ENCODE measurements at places on chromosomes 12 and 14. TPM values are rescaled to one million over a fixed set of nuclear protein-coding genes. Genes with fewer than 3 reads are reported as not detected.

OTUB2 gene
- total RNA-seq: 0.12 TPM

TRHDE gene
- total RNA-seq: 0.60 TPM

CHMP4A gene
- 18.2 TPM for total RNA-seq

SMCO2 gene
- total RNA-seq: not detected

AVPR1A gene
- total RNA-seq: 1.6 TPM

SYNDIG1L gene
- total RNA-seq: not detected

LMBR1L gene
- total RNA-seq: 18.8 TPM

ZFP36L1 gene
- 117 TPM for total RNA-seq

STON2 gene
- 37.4 TPM for total RNA-seq

KRT71 gene
- not detected for total RNA-seq

IGF1 gene
- 23.9 TPM for total RNA-seq

TEX22 gene
- total RNA-seq: not detected

GALNT6 gene
- 0.36 TPM for total RNA-seq

FGD6 gene
- 7.1 TPM for total RNA-seq

PRB2 gene
- total RNA-seq: not detected

VWF gene
- total RNA-seq: 99.3 TPM

GPRC5D gene
- total RNA-seq: not detected

WNT5B gene
- total RNA-seq: 4.8 TPM

MIP gene
- not detected for total RNA-seq

HOXC10 gene
- 62.0 TPM for total RNA-seq

DLK1 gene
- total RNA-seq: 12.1 TPM

HIF1A gene
- 31.6 TPM for total RNA-seq

CD163 gene
- total RNA-seq: 30.2 TPM

DYNLL1 gene
- total RNA-seq: 55.5 TPM

SERPINA12 gene
- not detected for total RNA-seq

EGLN3 gene
- total RNA-seq: 14.1 TPM

TDRD9 gene
- total RNA-seq: 0.71 TPM

PIANP gene
- 0.15 TPM for total RNA-seq

RD3L gene
- total RNA-seq: not detected

SOAT2 gene
- not detected for total RNA-seq

ABCD2 gene
- total RNA-seq: 0.12 TPM

GCH1 gene
- 1.1 TPM for total RNA-seq

INHBE gene
- 0.23 TPM for total RNA-seq

ABCC9 gene
- total RNA-seq: 52.7 TPM

LHX5 gene
- total RNA-seq: not detected

BHLHE41 gene
- total RNA-seq: 36.1 TPM

MSRB3 gene
- 51.9 TPM for total RNA-seq

POTEG gene
- total RNA-seq: not detected

NID2 gene
- 5.4 TPM for total RNA-seq

STYK1 gene
- total RNA-seq: 0.09 TPM

ALG10B gene
- 4.2 TPM for total RNA-seq

CDH24 gene
- 0.30 TPM for total RNA-seq

GLI1 gene
- total RNA-seq: 0.86 TPM

PTGDR gene
- not detected for total RNA-seq

GPRC5A gene
- 0.99 TPM for total RNA-seq

RPS6KL1 gene
- 34.1 TPM for total RNA-seq

Data from psoas muscle (tissue), 8 donors.